CD4-positive, alpha-beta T cell treated with Interleukin-21 for 1 hour (primary cell): ENCODE measurements at places on chromosomes 4 and X.

- DNase-seq, result no peak
Measured at GRCh38 chrX:21176921-21177571, 197.2 kb upstream of the CNKSR2 start.

GRCh38 chr4:163473576-163473975, at the start of gene TKTL2:
Gene TKTL2, minus strand, starts transcription at chr4:163473754. Its CDS starts 20 bp downstream, at chr4:163473734.
- DNase-seq, result no peak

GRCh38 chr4:147284256-147284835, 196.6 kb upstream of the EDNRA start:
- DNase-seq, result no peak

DNA sequence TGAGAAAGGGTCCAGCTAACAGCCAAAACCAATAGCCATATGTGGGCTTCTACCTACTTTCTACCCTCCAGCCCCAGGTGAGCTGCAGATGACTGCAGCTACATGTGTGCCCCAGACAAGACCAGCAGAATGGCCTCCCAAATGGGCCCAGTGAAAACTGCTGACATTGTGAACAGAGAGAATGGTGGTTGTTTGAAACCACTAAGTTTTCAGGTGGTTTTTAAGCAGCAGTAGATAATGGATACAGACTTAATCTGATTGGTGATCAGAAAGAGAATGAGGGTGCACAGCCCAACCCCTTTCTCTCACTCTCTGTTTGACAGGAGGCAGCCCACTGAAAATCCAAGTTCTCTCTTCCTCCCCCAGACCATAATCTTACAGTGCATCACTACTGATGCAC, 42.5 kb upstream of the BBS12 start:
- no peak for DNase-seq

GRCh38 chr4:104763554-104764222, 269.0 kb upstream of the CXXC4 start:
- DNase-seq, result no peak

GRCh38 chr4:105191621-105192210, 45.0 kb downstream of the TET2 start:
- peak; percentile 13 for DNase-seq

DNA sequence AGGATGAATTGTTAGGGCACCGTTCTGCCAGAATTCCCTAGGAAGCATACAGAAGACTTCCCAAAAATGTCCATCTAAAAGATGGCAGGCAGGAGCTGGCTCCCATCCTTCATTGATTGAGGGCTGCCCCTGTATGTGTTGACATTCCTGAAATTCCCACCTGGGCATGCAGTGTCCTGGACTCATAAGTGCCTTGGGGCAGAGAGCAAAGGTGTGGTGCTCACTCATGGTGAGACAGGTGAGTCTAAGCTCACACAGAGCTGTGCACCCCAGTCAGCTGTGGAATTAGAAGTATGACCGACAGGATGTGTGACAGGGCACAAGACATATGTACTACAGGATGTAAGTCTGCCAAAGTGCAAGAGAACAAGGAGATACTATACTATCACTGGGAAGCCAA, 271.9 kb downstream of the MID1IP1 start:
- DNase-seq, result no peak

GRCh38 chr4:109315818-109316217, 13.4 kb upstream of the COL25A1 start:
- no peak for DNase-seq

DNA sequence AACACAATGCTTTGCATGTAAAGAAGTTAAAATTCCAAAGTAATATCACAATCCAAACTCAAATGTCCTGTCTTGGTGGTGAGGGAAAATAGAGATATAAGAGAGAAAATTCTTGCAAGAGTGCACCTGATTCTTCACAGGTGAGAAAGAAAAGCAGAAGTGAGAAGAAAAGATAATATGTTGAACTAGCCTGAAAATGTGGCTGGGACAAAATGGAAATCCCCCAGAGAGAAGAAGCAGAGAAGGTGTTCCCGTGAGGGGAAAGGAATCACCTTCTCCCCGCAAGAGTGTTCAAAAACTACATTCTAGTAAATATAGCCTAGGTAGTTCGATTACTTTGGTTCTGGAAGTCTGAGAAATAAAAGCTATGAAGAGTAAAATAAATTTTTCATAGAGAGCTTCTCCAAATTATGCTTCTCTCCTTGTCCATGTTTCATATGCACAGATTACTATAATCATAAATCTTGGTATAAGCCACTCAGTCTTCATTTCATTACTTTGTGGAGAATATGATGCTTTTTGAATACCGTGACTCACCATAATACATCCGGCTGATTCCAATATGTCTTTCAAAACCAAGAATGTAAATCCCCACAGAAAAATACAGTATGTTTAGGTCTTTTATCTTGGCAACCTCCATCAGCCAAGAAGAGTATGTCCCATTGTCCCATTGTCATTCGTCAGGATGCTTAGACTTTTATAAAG, 63.1 kb downstream of the COX18 start:
- DNase-seq, result no peak

DNA sequence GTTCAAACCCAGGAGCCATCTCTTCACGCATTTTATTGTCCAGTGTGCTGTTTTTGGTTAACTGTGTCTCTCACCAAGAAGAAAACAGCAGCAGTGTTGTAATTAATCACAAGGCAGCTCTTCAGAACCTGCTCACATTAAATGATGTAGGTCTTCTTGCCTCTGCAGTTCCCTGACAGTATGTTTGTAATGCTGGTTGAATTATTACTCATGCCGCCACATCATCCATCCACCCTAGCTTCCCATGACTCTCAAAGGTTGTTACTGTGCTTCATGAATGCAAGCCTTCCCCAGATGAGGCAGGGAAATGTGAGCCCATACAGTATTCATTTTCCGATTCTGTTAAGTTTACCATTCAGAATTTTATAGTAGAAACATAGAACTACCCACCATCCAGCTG, 17.4 kb downstream of the TLR10 start:
- no peak for DNase-seq

DNA sequence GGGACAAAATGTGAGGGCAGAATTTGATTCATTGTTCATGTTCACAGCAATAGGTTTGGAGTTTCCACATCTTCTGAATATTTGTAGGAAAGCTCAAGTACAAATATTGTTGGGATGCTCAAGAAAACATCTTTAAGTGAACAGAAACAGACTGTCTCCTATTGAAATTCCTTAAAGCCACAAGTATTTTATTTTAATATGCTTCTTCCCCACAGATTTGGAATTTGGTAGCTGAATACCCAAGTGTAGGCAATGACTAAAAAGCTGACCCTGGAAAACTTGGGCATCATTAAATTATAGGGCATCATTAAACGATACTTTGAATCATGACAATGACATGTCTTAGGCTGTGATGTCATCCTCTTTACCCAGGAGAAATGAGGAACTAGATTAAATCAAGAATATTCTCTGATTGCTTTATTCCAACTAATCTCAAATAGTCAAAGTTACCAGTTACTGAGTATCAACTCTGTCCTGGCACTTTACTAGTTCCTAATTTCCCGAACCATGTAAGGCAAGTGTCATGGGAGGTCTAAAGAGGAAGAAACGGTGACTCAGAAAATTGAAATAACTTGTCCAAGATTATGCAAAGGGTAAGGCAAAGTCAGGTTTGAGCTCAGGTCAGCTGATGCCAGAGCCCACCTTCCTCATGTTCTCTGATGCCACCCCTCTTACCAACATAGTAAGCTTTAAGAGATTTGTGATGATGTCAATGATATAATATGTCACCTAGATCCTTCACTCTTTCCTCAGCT, 223.1 kb upstream of the LEF1 start:
- no peak for DNase-seq

DNA sequence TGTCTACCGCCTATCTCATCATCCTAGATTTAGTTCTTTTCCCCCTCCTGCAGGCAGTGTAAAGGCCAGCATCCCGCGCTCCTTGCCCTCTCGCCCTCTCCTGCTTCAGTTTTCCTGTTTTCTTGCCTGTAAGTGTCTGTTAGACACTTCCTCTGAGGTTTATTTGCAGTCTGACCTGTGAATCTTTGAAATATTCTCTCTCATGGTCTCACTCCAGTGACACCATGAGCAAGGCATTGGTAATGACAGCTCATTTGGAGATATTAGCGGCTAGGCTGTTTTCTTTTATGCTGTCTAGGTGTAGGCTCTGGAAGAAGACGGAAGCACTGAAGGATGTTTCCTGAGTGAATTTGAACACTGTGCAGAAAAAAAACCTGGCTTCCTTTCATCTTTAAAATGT, 179.6 kb downstream of the KDR start:
- DNase-seq, result peak; percentile 10

- DNase-seq, result no peak
Measured at GRCh38 chr4:7973545-7973981, 33.9 kb upstream of the AFAP1 start.

GRCh38 chr4:165803005-165803404, 70.0 kb upstream of the TLL1 start:
- no peak for DNase-seq

- no peak for DNase-seq
Measured at GRCh38 chrX:132365490-132365889, 123.3 kb downstream of the MBNL3 start.

DNA sequence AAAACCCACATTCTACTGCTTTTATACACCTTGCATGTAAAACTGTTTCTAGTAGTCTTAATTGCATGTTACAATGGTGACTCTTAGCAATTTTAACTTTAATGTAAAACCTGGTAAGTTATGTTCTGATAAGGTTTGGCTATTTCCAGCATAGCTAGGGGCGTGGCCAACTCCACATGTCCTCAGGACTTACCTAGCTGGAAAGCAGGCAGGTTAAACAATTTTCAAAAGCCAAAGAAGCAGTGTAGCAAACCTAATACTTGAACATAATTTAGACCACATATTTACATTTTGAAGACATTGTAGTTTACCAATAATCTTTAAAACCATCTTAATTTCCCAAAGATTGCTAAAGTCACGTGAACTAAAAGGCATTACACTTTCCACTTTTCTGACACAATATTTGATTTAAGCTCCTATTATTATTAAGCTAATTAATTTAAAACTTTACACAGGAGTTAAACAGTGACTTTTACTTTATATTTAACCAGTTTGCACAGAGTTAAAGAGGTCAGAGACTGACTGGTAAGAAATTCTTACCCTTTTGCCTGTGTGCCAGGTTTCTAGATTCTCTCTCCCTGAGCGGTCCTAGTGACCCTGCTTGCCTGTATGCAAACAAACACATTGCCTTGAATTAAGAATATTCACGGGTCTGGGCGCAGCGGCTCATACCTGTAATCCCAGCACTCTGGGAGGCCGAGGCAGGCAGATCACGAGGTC, 88.2 kb downstream of the GLUD2 start:
- no peak for DNase-seq

DNA sequence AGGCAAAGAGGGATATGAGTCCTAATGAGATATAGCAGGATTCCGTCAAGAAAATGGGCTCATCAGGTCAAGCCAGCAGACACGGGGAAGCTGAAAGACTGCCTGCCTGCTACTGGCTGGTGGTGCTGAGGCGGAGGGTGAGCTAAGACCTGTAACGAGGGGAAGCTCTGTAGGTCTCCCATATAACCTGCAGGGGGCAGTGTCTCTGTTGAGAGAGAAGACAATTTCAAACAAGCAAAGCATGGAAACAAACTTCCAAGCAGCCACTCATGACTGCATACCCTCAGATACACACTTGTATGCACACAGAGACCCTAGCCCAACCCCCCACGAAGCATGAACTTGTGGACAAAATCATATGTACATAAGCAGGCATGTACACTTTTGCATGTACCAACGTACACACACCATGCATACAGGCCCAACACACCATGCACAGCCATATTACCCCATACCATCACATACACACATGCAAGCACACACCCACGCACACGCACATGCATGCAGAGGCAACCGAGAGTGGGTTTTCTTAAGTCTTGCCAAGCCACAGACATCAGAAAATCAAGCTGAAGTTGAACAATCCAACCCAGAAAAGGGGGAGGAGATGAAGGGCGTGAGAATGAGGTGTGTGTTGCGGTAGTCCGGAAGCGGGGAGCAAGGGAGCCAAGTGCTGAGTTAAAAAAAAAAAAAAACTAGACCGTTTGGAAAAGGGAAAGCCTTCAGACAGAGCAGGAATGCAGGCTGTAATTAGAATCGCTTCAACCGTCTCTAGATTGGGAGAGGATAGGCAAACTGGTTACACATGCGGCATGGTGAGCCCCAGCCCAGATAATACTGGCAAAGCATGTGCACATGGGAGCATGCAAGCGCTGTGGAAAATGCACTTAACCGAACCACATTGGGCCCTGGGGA, 71.0 kb downstream of the PJA1 start:
- peak; percentile 28 for DNase-seq

GRCh38 chr4:52713456-52713937, 37.7 kb downstream of the ERVMER34-1 start:
- no peak for DNase-seq

DNA sequence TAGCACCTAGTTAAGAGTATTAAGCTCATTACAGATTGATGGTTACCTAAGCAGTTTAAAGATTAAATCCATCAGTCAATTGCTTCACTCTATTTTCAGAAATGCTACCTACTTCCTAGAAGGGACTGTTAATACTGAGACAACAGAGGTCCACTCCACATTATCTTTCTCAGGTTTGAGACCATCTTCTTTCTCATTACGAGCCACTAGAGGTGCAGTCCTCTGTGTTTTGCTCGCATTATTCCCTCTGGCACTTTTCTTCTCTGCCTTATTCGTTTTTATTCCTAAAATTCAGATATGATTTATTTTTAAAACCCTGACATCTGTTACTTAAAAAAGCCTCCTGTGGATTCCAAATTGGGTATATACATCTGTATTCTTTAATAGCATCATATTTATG, 459.1 kb downstream of the FSTL5 start:
- DNase-seq, result no peak
